Transverse colon (tissue), 4 donors: ENCODE measurements at places on chromosomes 16 and 17. TPM values are rescaled to one million over a fixed set of nuclear protein-coding genes. Genes with fewer than 3 reads are reported as not detected.

The PIP4K2B gene
- total RNA-seq: 25.4 TPM

The CTCF gene
- total RNA-seq: 40.0 TPM

The CHRNE gene
- not detected for total RNA-seq

The GPR139 gene
- total RNA-seq: not detected

The SHISA6 gene
- 0.32 TPM for total RNA-seq

The ZSCAN10 gene
- not detected for total RNA-seq

The APOBR gene
- total RNA-seq: 61.3 TPM

The SEC14L5 gene
- 0.68 TPM for total RNA-seq

The POLR2C gene
- 65.5 TPM for total RNA-seq

The AMFR gene
- 81.9 TPM for total RNA-seq

GRCh38 chr17:73580073-73580710 lies 64.1 kb downstream of the SDK2 start:
- no peak for DNase-seq
- no peak overlapping the region for H3K4me3 ChIP-seq
- H3K36me3 ChIP-seq: no peaks in the 10 kb centered on the region
- no peaks in the 10 kb centered on the region for H3K27me3 ChIP-seq
- no peaks in the 10 kb centered on the region for H3K4me1 ChIP-seq

DNA sequence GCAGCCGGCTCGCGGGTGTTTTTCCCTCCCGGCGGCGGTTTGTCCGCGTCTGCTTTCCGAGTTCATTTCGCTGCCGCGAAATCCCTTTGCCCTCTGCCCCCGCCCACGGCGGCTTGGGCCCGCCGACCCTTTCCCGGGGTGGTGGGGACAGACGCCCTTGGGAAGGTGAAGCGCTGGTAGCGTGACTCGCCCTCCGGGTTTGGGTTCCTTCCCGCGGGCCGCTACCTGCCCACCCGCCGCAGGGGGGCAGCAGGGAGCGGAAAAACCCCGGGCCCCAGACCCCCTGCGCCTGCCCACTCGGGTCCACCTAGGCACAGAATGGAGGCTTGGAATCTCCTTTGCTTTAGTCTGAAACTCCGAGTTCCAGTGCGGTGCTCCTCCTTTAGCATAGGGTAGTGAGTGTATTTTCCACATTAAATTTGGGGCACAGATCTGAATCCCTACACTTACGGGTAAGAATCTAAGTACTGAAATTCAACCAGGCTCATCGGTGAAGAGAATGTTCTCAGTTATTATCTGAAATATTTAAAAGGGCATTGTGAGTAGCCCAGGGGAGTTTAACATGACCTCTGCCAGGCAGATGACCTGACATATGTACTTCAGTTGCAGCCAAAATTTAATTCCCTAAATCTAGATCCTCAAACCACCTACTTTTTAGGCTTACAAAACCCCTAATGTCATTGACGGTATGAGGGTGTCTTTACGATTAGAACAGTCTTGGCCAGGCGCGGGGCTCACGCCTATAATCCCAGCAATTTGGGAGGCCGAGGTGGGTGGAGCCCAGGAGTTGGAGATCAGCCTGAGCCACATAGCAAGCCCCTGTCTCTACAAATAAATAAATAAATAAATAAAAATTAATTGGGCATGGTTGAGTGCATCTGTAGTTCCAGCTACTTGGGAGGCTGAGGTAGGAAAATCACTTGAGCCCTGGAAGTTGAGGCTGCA lies 1.0 kb downstream of the NME2 start:
- no peaks in the 10 kb centered on the region for H3K36me3 ChIP-seq
- H3K27me3 ChIP-seq: no peaks in the 10 kb centered on the region
- peaks cover 16% of the 10 kb centered on the region for H3K4me1 ChIP-seq
- DNase-seq: peak; percentile 64

GRCh38 chr16:10181196-10182162 lies 749 bp downstream of the GRIN2A start:
- H3K27ac ChIP-seq: no peak overlapping the region
- H3K36me3 ChIP-seq: no peaks in the 10 kb centered on the region
- peak; percentile 60 for DNase-seq
- H3K4me3 ChIP-seq: no peak overlapping the region
- peaks cover 62% of the 10 kb centered on the region for H3K27me3 ChIP-seq

GRCh38 chr17:46118964-46119363 lies 74.3 kb downstream of the KANSL1 start:
- no peak overlapping the region for H3K27ac ChIP-seq
- peaks cover 30% of the 10 kb centered on the region for H3K4me1 ChIP-seq
- H3K36me3 ChIP-seq: no peaks in the 10 kb centered on the region
- no peak for DNase-seq
- no peaks in the 10 kb centered on the region for H3K27me3 ChIP-seq

- H3K27me3 ChIP-seq: no peaks in the 10 kb centered on the region
- no peak overlapping the region for H3K4me3 ChIP-seq
- H3K27ac ChIP-seq: no peak overlapping the region
- DNase-seq: no peak
These were observed 65.8 kb upstream of the ENDOV start for GRCh38 chr17:80349151-80349651.

- H3K4me1 ChIP-seq: no peaks in the 10 kb centered on the region
- no peaks in the 10 kb centered on the region for H3K36me3 ChIP-seq
- H3K4me3 ChIP-seq: no peak overlapping the region
- no peak overlapping the region for H3K27ac ChIP-seq
- DNase-seq: no peak
These were observed 304.2 kb upstream of the TNRC6C start for GRCh38 chr17:77654296-77654695.
